ENCODE measurements at places on chromosomes 6 and 20. TPM values are rescaled to one million over a fixed set of nuclear protein-coding genes. Genes with fewer than 3 reads are reported as not detected.

The RAB44 gene
- total RNA-seq, result 0.07 TPM

The CTNNBL1 gene
- 88.5 TPM for total RNA-seq

The MCHR2 gene
- total RNA-seq, result not detected

The LGSN gene
- total RNA-seq, result not detected

The BPIFA2 gene
- total RNA-seq, result not detected

The LPA gene
- not detected for total RNA-seq

The MED20 gene
- 39.0 TPM for total RNA-seq

The RIMS1 gene
- total RNA-seq, result 0.50 TPM

The TP53TG5 gene
- total RNA-seq, result 0.69 TPM

The DEF6 gene
- total RNA-seq, result 0.37 TPM

The PDE10A gene
- 2.7 TPM for total RNA-seq

The IL17A gene
- not detected for total RNA-seq

The FHL5 gene
- total RNA-seq, result not detected

The LTV1 gene
- total RNA-seq, result 51.8 TPM

The PCMTD2 gene
- 57.1 TPM for total RNA-seq

The BPIFA1 gene
- not detected for total RNA-seq

The BPI gene
- total RNA-seq, result not detected

The VSTM2L gene
- total RNA-seq, result 23.3 TPM

The EGFL8 gene
- total RNA-seq, result 32.4 TPM

The CYP39A1 gene
- 0.17 TPM for total RNA-seq

The HLA-DRB5 gene
- not detected for total RNA-seq

The EPHA7 gene
- total RNA-seq, result 10.7 TPM

The PROKR2 gene
- not detected for total RNA-seq

The EBF4 gene
- total RNA-seq, result 1.2 TPM

The RARS2 gene
- total RNA-seq, result 47.2 TPM

The GNAS-AS1 gene
- total RNA-seq, result 6.7 TPM

The PACSIN1 gene
- not detected for total RNA-seq

The LY6G6C gene
- 0.80 TPM for total RNA-seq

The SLC16A10 gene
- total RNA-seq, result 7.9 TPM

The DEFB119 gene
- not detected for total RNA-seq

The CLPSL1 gene
- not detected for total RNA-seq

The RHAG gene
- not detected for total RNA-seq

The ERVFRD-1 gene
- 0.11 TPM for total RNA-seq

The ZBP1 gene
- total RNA-seq, result not detected

The MCCD1 gene
- not detected for total RNA-seq

The TMEM74B gene
- total RNA-seq, result not detected

The PANK2 gene
- 71.0 TPM for total RNA-seq

The CD24 gene
- 10.2 TPM for total RNA-seq

The UNC5CL gene
- total RNA-seq, result 1.2 TPM

The PXDC1 gene
- 5.2 TPM for total RNA-seq

The F13A1 gene
- total RNA-seq, result not detected

The GABRR1 gene
- 0.67 TPM for total RNA-seq

The SMOC2 gene
- 1.8 TPM for total RNA-seq

The SLC25A27 gene
- 0.52 TPM for total RNA-seq

The SLC4A11 gene
- 1.1 TPM for total RNA-seq

The CFAP61 gene
- total RNA-seq, result not detected

The SULF2 gene
- 0.69 TPM for total RNA-seq

The CDH4 gene
- 6.1 TPM for total RNA-seq

The PLN gene
- total RNA-seq, result not detected

The RSPH9 gene
- 0.11 TPM for total RNA-seq

The SPTLC3 gene
- total RNA-seq, result 0.06 TPM

The DLL1 gene
- total RNA-seq, result 1.2 TPM

The PKIB gene
- 11.5 TPM for total RNA-seq

The APOM gene
- total RNA-seq, result 4.8 TPM
